ENCODE measurements at places on chromosomes 11 and 22. TPM values are rescaled to one million over a fixed set of nuclear protein-coding genes. Genes with fewer than 3 reads are reported as not detected.
A peak's percentile ranks its signal among the peaks of the same experiment; 100 is the strongest.

GRCh38 chr11:15793043-15793996 lies 563.0 kb downstream of the SOX6 start:
- DNase-seq: peak; percentile 16

DNA sequence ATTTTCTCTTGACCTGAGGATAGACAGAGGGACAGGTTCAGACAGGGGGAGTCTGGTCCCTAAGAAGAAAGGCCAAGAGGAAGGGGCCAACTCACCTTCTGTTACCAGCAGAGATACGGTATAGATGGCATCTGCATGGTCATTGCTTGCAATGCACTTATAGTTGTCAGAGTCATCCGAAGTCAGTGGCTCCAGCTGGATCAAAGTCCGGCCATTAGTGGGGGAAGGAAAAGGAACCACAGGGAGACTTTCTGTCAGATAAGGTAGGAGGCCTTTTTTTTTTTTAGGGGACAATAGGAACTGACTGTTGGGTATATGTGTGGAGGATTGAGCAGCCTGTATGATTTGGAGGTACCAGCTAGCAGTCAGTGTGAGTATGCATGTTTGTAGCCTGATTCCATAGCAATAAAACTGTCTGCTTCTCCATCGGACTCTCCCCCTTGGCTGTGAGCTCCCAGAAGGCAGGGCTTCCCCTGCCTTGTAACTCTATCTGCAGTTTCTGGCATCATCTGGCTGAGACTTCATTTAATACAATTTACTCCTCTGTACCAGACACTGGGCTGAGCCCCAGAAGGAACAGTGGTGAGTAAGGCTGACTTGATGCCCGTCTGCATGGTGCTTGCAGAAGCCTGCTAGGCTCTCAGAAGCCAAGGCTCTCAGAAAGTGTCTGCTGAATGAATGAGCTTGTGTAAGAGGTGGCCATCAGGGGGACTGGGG lies 5.7 kb downstream of the IGSF22 start:
- no peak for DNase-seq

- DNase-seq: peak; percentile 14
These were observed at the start of gene MPPED2 for GRCh38 chr11:30586251-30587144. TSS of gene MPPED2 (minus strand) at chr11:30586353. CDS start at chr11:30580373, 5,980 bp downstream.

DNA sequence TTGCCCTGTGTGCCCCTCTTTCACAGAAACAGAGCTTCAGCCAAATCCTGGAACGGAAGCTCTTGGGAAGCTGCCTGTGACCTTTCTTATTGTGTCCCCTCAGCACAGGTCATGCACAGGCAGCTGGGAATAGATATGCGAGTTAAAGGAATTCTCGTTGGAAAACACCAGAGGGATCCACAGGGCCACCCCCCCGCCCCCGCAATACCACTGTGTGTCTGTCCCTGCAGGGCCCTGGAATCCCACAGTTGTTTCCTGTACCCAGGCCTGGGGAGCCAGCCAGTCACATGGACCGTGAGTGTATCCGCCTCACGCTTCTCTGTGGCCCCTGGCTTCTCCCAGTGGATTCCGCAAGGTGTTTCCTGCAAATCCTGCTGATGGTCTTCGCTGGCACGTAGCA lies 29.0 kb downstream of the TIMP3 start:
- DNase-seq: no peak

- DNase-seq: no peak
These were observed 1.5 kb downstream of the PDE2A start for GRCh38 chr11:72672597-72673238.

DNA sequence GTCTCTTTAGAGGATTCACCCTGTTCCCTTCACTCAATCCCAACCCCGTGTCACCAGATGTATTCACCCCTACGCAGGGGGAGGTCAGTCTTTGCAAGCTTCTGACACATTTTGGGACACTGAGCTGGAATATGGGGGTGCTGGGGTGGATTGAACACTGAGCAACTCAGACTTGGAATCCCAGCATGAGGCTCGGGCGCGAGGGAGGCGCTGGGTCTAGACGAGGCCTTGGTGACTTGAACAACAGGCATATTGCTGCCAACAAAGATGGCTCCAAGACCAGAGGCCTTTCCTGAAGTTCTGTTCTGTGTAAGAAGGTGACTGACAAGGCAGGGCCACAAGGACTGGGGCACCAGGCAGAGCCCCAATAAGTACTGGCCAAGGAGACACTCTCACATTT lies 3.0 kb upstream of the SCGB2A1 start:
- DNase-seq: no peak

DNA sequence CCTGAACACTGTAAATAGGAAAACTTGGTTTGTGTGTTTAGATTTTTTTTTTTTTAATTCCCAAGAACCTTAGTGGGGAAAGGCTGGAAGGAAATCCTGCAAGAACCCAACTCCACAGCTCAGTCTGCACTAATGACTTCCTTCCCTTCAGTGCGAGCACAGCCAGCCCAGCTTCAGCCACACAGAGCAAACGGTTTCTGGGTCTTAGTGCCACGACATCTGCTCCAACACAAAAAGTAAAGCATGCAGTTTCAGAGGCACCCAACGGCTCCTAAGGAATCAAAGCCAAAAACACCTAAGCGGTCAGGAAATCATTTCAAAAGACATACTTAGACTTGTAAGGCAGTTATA lies 236.1 kb downstream of the TTC28 start:
- no peak for DNase-seq

DNA sequence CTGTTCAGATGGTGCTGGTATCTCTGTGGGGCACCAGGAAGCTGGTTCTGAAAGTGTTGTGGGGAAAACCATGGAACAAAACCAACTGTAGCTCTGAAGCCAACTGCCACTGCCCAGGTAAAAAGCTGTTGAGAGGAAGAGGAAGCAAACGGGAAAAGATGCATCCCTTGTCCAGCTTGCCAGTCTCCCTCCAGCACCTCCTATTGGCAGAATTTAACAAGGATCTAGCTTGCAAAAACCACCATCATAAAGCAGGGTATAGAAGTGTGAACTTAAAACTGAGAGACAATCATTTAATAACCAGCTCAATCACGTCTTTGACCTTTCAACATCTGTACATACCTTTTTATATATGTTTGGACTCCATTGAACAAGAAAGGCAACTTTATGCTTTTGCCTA lies 4.5 kb downstream of the PATE1 start:
- DNase-seq: no peak

DNA sequence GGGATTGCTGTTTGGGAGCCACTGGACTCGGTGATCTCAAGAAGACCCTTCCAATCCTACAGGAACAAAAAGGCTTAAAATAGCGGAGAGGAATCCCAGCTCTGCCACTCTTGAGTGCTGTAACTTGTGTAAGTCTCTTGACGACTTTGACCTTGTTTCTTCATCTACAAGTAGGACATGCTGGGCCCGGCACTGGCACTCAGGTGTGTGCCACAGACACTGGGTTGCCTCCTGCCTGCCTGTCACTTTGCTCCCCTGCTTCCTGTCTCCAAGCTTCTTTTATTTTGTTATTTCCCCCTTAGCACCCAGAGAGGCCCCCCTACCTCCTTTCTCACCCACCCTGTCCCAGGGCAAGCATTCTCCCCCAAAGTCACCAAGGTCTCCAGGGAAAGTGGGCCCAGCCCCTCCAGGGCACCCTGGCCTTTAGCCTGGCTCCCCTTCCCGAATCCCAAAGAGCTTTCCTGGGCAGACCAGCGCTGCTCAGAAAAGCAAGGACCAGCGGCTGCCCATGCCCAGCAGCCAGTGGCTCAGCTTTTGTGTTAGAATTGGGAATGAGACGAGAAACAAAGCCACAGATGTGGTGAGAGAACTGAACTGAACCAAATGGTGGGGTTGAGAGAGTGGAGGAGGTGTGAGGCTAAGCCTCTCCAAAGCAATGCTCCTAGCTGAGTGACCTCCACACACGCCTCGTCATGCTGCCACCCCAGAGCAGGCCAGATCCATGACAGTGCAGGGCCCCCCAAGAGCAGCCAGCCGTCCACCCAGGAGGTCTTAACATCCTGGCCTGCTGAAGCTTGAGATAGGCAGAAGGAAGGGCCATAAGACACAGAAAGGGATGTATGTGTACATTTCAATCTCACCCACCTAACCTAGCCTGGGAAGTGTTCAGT lies 4.5 kb downstream of the TRIM29 start:
- DNase-seq: no peak

DNA sequence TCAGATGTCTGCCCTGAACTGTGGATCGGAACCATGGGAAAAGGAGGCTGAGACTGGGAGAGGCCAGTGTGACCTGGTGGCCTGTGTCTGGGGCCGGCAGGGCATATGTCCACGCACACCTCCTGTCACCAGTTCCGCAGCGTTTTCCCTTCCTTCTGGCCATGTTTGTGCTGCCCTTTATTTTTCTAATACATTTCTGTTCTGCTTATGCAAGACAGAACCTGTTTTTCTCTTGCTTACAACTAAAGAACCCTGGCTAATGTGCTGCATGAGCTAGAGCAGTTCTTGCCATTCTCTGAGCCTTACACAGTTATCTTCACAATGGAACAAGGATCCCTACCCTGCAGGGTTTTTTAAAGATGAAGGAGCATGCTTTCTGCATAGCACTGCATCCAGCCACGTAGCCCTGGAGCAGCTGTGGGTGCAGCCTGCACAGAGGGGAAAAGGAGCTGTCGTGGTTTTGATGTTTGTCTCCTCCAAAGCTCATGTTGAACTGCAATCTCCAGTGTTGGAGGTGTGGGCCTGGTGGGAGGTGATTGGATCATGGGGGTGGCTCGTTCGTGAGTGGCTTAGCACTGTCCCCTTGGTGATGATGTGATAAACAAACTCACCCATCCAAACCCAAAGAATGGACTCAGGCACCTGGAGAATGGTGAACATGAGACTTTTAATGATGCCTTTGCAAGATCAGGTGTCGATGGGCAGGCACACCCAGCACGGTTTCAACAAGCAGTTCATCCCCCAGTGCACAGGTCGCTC lies 84.8 kb upstream of the SHANK2 start:
- DNase-seq: no peak

DNA sequence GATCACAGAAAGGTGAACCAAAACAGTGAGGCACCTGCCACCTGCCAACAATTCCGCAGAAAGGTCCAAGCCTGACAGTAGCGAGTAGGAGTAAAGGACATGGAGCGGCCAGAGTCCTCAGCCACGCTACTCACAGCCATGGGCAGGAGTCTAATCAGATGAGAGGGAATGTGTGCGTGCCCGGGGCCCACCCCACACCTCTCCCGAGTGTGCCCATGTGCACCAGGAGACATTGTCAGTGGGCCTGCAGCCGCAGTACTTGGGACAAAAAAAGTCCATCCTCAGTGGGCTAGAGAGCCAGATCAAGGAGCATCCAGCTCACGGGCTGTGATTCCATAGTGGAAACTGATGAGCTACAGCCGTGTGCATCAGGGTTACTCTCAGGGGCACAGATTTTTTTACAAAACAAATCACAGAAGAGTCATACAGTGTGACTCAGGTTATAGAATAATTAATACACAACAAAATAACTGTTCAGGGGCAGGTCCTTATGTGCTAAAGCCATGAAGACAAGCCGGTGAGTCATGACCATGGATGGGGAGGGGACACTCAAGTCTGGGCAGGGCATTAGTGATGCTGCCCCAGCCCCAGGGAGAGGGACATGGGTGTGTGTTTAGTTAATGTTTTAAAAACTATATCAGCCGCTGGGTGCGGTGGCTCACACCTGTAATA lies 12.0 kb downstream of the SART1 start:
- peak; percentile 23 for DNase-seq

GRCh38 chr11:133078591-133079404 lies 453.5 kb downstream of the OPCML start:
- peak; percentile 3 for DNase-seq

GRCh38 chr11:80899381-80899780 lies 1458.6 kb upstream of the TENM4 start:
- no peak for DNase-seq

DNA sequence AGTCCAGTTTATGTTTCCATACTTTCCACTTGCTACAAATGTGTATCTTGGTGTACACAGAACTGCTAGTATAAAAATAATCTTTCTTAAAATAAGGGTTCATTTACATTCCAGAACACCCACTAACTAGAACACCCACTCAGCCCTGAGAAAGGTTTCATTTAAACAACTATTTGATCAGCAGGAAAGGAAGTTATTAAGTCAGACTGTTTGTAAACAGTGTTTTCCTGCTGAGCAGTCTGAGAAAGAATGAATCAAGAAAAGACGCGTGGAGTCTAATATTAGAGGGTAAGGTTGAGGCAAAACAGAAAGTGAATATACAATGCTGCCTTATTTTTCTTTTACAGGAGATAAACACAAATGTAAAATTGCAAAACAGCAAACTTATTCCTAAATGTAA lies 32.7 kb downstream of the NARS2 start:
- no peak for DNase-seq

The RPLP2 gene
- 318 TPM for total RNA-seq

The RBFOX2 gene
- 40.4 TPM for total RNA-seq

The GGT1 gene
- 396 TPM for total RNA-seq

The SMTNL1 gene
- not detected for total RNA-seq

The TTC36 gene
- total RNA-seq: not detected

The CASP5 gene
- not detected for total RNA-seq

The CD6 gene
- total RNA-seq: not detected

The FADS3 gene
- 86.2 TPM for total RNA-seq

Data from Caki2 (cell line).